ENCODE measurements at places on chromosomes 1 and 21.

GRCh38 chr1:31038360-31038759, 27.2 kb downstream of the PUM1 start:
- no peak for DNase-seq

DNA sequence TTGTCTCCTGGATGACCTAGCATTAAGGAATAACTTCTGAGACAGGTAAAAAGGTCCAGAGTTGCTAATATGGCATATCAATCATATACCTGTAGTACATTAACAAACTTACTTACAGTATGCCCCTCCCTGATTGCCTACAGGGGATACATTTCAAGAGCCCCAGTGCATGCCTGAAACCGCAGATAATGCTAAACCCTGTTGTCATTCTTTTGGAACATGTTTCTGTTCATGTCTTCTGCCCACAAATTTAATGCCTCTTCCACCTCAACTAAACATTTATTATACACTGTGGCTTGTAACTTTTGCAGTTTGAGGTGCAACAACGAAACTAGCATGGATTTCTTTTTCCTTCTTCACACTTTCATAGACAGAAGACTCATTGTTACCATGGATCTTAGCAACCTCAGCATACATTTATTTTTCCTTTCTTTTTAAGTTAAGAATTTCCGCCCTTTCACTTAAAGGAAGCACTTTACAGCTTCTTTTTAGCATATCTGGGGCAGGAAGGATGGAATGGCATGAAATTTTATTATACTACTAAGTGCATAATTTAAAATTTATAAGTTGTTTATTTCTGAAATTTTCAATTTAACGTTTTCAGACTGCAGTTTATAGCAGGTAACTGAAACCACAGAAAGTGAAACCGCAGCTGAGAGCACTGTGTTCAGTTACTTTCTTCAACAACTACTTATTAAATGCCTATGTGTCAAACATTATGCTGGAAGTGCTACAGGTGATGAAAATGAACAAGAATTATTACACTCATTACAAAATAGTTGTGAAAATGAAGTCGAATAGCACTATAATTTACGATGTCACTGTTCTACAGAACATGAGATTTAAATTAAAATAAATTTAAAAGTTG, 25.3 kb downstream of the F13B start:
- no peak for DNase-seq

DNA sequence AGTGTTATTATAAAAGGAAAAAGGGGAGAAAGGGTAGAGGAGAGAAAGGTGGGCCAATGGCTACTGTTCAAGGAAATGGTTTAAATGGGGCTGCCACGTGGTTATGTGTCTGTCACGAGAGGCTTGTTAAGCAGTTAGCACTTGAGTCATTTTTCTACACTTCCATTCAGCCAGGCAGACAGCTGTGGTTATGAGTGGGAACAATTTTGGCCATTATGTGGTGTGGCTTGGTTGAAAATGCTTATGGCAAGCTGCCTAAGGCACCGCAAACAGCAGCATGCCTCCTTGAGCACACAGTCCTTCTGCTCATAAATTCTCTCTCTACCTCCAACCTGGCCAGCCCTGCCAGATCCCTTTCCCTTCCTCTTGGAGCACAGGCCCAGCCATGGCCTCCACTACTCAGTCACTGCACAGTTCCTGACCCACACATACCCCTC, 3.2 kb upstream of the SRM start:
- no peak for DNase-seq

DNA sequence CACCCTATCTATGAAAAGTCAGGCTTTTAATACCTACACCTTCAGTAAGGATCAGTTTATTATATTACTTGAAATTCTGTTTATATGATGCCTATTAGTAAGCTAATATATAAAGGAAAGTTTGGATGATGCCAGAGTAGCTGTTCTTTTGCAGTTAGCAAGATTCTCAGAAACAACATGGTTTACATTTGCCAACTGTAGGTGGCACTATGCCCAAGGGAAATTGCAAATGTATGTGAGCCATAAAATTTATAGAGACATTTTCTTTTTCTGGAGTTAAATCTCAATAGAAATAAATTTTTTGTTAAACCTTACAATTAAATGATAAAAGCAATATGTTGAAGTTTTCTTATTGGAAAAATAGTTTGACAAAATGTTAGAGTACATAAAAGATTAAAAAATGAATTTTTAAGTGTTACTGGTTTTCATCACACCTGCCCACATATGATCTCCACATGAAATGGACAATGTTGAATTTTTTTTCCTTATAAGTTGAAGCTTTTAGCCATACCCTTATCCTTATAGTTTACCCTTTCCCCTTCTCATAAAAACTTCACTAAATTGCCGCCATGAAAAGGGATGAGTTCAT, 32.1 kb upstream of the EPHX4 start:
- DNase-seq = peak; percentile 38

- DNase-seq = no peak
These were observed 62.4 kb downstream of the CLEC20A start for GRCh38 chr1:178434360-178434759.

DNA sequence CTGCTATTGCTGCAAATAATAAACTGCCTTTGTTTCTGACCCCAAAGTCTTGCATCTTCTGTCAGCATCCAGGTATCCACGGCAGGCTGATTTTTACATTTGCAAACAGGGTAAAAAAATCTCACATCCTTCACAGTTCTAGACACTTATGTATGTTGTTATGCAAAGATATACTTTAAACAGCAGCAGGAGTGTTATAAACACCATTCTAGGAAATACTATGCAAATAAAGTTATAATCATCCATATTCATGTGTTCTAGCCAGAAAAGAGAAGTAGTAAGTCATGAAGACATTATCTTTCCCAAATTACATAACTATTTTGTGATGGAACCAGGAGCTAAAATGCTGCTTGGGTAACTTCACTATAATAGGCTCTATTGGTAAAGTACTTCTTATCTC, 534.2 kb downstream of the LTN1 start:
- no peak for DNase-seq

DNA sequence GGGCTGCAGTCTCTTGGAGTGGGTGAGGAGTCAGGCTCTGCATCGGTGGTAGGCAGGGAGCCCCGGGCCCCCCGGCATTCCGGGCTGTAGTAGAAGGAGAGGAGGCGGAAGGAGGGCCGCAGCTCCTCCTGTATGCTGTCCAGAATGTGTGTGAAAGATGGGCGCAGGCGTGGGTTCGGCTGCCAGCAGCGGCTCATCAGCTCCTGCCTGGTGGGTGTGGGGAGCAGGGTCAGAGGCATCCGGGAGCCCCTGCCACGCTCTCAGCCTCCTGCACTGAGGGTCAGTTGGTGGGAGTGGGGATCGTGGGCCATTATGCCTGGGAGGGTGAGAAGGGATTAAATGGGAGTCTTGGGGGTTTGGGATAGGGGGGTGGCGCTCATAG, 18.0 kb downstream of the INSRR start:
- DNase-seq = no peak

DNA sequence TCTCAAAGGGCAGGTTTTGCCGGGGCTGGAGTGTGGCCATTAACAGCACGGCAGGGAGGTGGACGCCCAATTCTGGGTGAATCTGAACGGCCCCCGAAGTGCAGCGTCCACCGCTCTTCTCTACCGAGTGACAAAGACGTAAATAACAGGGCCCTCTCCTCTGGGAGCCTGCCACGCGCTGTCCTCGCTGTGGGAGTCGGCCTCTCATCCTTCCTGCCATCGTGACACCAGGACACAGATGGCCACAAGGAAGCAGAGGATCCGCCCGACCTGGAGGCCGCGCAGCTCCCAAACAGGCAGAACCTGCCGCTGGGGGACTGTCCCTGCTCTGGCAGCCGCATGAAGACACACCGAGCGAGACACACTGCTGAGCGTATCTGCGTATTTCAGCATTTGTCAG, 12.1 kb upstream of the CDK11B start:
- DNase-seq = no peak

DNA sequence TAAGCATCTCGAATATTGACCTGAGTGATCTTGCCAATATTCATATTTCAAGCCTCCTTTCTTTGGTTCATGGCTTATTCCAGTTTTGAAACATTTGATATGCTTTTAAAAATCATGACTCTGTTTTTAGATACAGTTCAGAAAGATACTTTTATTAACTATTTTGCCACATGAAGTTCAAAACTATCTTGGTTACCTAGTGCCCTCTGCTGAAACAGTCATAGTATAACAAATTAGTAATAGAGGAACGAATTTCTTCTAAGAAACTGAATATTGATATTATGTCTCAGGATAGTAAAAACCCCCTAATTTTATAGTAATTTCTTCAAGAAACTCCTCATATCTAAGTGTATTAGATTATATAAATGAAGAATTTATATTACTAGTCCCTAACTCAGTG, 52.6 kb upstream of the RC3H1 start:
- DNase-seq = peak; percentile 16

Data from SHP77 (cell line).